Activated T-cell treated with anti-CD3 and anti-CD28 coated beads, Interleukin-2, amount 50 U/mL, for 4 hours (primary cell): ENCODE measurements at places on chromosomes 2 and 18. TPM values are rescaled to one million over a fixed set of nuclear protein-coding genes. Genes with fewer than 3 reads are reported as not detected.
A peak's percentile ranks its signal among the peaks of the same experiment; 100 is the strongest.

DNA sequence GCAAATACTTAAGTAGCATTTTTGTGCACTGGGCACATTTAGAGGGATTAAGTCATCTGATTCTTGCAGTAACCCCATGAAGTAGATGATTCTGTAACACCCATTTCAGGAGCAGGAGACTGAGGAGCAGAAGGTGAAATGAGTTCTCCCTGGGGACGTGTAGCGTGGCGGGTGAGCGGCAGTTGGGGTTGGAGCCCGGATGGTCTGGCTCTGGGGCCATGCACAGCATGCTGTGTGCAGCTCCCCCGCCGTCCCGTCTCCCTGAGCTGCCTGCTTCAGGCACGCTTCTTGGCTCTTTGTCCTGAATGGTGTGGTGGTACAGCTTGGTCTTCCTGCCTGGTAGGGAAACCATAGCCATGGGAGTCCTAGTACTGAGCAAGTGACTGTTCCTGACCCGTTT, 32.4 kb downstream of the INPP4A start:
- no peak for DNase-seq

DNA sequence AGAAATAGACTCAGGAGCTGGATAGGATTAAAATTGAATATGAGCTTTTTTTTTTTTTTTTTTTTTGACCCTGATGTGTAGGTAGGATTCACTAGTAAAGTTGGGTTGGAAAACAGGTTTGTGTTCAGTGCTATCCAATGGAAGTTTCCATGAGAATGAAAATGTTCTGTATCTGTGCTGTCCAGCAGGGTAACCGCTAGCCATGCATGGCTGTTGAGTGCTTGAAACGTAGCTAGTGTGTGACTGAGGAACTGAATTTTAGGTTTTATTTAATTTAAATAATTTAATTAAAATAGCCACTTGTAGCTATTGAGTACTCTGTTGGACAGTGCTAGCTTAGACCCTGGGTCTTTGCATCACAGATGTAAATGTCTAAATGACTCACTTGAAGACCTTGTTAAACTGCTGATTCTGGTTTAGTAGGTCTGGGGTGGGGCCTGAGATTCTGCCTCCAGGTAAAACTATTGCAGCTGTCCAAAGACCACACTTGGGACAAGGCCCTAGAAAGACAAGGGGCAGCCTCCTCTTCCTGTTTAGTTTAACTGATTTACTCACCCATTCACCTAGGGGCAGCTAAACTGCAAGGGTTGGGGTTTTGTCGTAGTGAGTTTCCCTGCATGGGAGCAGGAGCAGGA, 84.7 kb upstream of the STON1 start:
- DNase-seq, result no peak

GRCh38 chr2:85770786-85771409, 17.1 kb downstream of the ATOH8 start:
- DNase-seq, result no peak

- DNase-seq, result no peak
Observed at GRCh38 chr2:155690785-155691184, 641.7 kb downstream of the NR4A2 start.

GRCh38 chr2:24105816-24106215, 17.3 kb downstream of the PFN4 start:
- no peak for DNase-seq

DNA sequence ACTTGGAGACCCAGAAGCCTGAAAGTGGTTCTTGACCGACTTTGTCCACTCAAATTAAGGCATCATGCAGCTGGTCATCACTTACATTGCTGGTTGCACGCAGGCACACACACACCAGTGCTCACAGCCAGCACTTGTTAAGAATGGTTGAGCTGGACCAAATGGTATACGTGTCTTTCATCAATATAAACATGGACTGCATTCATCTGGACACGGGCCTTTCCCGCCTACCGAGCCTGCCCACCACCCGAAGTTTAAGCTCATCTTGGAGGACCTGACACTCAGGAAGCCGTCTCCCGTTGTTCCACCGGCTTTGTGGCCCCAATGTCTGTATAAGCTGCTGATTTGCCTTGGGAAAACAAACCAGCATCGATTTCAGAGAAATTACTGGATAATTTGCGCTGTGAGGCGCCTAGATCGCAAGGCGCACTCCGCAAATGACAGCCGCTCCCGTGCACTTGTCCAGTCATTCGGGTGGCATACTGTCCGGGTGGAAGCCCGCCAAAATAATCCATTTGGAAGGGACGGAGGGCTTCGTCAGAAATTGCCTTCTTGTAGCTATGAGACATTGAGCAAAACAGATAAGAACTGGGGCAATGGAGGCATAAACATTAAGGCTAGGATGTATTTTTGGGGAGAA, 40.1 kb upstream of the AKAIN1 start:
- DNase-seq, result peak; percentile 7

DNA sequence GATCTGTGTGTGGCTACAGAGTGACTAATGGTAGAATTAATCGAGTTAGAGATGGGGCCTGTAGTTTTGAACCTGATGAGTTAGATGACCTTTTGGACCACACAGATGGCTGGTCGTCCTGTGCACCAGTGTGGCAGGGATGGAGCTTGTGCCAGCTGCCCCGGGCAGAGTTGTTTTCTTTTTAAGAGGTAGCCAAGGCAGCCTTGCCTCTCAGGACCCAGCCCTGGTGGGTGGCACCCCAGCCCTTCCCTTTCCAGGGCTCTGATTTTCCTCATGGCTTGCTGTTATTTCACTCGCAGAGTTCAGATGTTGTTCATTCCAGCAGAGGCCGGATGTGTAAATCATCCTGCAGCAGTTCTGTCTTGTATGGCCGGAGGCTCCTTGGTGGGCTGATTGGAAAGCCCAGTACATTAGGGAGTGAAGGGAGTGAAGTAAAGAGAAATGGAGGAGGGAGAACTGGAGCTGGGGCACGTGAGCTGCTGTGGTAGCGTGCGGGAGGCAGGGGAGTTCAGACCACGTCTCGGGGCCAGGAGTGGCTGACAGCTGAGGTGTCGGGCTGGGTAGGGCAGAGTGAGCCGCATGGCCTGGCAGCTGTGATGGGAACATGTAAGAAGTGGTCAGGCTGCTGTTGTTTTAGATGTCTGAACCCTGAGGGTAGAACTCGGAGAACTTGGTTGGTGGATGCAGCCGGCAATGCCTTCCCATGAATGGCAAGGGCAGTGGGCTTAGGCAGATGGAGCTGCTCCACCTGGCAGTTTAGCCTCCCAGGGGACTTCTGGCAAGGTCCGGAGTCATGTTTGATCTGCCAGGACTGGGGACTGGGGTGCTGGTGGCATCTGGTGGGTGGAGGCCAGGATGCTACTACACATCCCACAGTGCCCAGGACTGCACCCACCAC, 28.8 kb downstream of the ASAP2 start:
- DNase-seq, result no peak

DNA sequence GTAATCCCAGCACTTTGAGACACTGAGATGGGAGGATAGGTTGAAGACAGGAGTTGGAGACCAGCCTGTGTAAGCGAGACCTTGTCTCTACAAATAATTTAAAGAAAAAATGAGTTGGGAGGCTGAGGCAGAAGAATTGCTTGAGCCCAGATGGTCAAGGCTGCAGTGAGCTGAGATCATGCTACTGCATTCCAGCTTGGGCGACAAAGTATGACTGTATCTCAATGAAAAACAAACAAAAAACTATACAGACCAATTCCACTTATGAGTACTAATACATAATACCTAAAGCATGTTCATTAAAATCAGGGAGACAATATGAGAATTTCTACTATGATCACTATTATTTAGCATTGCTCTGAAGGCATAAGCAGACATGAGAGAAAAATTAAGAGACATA, 12.6 kb downstream of the RNF149 start:
- DNase-seq, result no peak

DNA sequence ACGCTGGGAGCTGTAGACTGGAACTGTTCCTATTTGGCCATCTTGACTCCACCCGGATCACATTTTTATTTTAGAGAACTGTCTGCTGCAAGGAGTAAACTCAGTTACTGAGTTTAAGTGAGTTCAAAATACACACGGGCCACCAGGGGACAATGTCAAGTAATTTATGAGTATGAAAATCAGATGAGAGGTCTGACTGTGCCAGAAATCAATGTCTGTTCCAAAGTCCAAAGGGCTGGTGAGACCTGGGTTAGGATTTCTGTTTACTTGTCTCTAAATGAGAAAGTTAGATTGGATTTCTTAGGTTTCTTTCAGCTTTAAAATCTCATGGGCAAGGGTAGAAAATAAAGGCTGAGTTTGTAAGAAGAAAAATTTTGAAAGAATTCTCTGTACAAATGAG, 465.8 kb upstream of the MEIS1 start:
- DNase-seq, result no peak

- DNase-seq, result no peak
Observed at GRCh38 chr18:24427484-24427883, 1.0 kb downstream of the IMPACT start.

GRCh38 chr2:99338029-99338585, 918 bp downstream of the EIF5B start:
- DNase-seq, result no peak

DNA sequence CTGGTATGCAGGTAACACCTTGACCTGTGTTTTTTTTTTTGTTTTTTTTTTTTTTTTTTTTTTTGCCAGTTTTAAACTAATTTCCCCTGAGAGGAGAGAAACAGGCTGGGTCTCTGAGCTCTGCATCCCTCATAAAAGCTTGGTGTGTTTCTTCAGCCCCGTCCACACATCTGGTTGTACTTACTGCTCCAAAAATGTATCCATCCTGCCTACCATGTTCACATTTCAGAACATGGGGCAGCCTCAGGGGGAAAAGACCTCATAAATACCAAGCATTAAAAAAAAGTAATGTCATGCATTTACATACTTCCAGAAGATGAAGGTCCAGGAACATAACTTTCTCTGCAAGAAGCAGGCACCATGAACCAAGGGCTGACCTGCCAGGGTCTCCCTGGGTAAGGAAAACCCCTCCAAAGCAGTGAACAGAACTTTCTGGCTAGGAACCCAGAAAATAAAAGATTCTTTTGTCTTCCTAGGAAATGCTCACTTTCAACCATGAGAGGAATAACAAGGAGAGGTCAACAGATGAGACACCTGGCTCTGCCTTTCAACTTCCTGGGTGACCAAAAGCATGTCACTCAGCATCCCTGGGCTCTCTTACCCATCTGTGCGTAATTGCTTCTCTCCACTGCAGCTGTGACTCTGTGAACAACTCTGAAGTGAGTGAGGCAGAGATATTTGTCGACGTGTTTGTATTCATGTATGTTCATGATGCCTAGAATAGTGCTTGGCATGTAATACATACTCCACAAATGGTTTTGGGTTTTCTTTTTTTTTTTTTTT, 118.6 kb downstream of the MCFD2 start:
- DNase-seq, result no peak

GRCh38 chr18:33751613-33752221, 173.7 kb downstream of the ASXL3 start:
- DNase-seq, result no peak

DNA sequence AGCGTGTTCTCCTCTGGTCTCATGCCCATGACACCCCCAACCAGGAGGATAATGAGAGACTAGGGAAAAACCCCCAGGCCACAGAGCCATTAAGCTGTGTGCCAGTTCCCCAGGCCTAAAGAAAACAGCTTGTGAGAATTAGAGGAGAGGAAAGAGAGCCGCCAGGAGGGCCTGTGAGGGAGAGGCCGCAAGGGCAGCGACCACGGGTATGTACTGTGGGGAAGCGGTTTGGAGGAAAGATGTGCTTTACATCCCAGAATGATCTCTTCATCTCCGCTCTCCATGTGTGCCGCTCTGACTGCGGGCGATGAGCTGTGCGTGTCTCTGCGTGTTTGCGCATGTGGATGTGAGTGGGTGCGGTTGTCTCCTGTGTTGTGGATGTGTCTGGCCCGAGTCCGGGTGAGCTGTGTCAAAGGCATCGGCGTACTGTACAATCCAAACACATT, 82.9 kb downstream of the DYSF start:
- no peak for DNase-seq

DNA sequence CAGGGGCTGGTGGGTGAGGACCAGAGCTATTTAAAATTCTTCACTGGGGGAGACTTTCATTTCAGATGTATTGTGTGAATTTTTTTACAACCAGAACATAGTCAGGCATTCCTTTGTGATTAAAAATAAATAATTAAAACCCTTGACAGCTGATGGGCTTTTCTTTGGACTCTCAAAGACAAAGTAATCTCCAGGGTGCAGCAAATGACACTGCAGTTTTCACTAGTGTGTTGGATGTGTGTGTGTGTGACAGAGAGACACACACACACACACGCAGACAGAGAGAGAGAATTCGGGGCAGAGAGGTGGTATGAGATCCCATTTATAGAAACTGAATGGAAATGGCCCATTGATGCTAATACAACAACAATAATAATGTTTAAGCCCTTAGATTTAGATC, 10.3 kb upstream of the GALNT14 start:
- DNase-seq, result no peak

GRCh38 chr2:196449083-196449482, 190.4 kb upstream of the CCDC150 start:
- no peak for DNase-seq

DNA sequence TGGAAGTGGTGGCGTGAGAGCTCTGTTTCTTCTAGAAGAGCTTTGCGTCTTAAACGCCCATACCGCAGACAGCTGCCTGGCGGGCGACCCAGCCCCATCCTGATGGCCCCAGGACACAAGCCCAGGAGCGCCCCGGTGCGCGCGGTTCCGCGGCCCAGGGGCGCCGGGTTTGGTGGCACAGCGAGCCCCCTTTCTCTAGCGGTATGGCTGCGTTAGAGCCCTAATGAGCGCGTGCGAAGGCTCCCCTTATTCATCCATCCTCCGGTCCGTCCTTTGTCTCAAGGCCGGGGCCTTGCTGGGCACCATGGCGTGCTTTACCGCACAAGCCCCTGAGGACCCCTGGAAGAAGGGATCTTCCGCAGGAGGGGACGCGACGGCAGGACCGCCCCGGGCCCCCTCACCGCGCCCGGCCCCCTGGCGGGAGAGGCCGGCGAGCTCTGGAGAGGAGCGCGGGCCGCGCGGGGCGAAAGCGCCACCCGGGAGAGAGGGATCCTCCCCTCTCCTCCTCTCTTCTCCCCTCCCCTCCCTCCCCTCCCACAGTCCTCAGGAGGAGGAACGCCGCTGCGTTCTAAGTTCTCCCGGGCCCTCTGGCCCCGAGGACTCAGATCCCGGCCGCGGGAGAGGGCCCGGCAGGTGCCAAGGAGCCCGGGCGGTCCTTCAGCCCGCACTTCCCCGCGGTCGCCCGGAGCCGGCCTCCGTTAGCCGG, 626 bp upstream of the SLC1A4 start:
- DNase-seq, result peak; percentile 18

The TXNDC2 gene
- not detected for total RNA-seq

The ECEL1 gene
- total RNA-seq, result 0.20 TPM

The SERPINB13 gene
- total RNA-seq, result not detected

The ZNF521 gene
- total RNA-seq, result 0.33 TPM

The PCARE gene
- not detected for total RNA-seq
